ENCODE measurements at places on chromosomes 2 and 18. TPM values are rescaled to one million over a fixed set of nuclear protein-coding genes. Genes with fewer than 3 reads are reported as not detected.

Gene WBP1
- total RNA-seq: 40.0 TPM

Gene HMSD
- total RNA-seq: 25.0 TPM

Gene GREB1
- total RNA-seq: 0.38 TPM

Gene SLC4A5
- 1.1 TPM for total RNA-seq

Gene CYS1
- not detected for total RNA-seq

Gene IL36RN
- not detected for total RNA-seq

Gene C2orf92
- 2.7 TPM for total RNA-seq

Gene TPRKB
- total RNA-seq: 30.5 TPM

DNA sequence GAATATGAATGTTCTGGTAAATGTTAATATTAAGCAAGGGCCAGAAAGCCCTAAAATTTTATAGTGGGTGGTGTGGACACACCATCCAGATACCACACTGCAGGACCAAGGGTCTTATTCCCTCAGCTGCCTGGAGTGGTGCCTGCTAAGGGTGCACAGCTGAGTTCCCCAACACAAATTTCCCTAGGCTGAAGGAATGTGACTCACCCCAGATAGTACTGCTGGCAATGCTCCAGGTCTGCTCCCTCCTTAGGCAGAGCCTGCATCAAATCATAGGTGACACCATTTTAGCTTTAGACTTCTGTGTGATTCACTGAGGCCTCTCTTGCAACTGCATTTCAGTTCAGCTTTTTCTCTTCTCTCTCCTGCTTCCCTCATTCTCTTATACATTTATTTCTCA is 321.1 kb downstream of the SATB2 start:
- H3K27me3 ChIP-seq: no peaks in the 10 kb centered on the region
- no peaks in the 10 kb centered on the region for H3K4me1 ChIP-seq
- no peak overlapping the region for H3K4me3 ChIP-seq
- DNase-seq: no peak
- H3K27ac ChIP-seq: no peak overlapping the region
- no peaks in the 10 kb centered on the region for H3K36me3 ChIP-seq

DNA sequence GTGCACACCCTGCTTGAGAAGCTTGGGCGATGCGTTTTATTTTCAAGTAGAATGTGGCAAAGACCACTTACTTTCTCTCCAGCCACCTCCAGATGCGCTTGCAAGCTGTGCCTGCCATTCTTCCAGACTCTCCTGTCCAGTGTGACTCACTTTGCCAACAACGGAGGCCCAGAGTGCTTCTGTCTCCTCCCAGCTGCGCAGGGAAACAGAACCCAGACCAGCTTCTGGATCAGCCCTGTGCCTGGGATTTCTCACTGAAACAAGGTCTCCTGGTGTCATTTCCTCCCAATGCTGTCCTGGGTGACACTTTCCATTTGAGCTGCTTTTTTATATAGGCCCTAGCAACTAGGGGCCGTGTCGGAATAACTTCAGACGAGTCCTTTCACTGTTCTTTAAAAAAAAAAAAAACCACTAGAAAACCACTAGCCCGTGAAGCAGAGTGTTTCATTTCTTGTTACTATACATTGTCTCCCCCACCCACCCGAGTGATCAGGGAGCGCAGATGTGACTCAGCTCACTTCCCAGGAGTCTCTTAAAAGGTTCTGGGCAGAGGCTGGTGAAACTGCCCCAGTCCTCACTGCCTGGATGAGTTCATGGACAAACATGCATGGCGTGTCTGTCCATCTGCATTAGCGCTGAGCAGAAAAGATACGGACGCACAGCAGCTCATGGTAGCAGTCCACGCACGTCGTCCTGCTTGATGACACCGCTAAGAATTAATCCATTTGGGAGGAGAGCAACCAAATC is 25.3 kb upstream of the RPL31 start:
- H3K4me3 ChIP-seq: no peak overlapping the region
- no peak for DNase-seq
- H3K27me3 ChIP-seq: no peaks in the 10 kb centered on the region
- no peaks in the 10 kb centered on the region for H3K4me1 ChIP-seq

DNA sequence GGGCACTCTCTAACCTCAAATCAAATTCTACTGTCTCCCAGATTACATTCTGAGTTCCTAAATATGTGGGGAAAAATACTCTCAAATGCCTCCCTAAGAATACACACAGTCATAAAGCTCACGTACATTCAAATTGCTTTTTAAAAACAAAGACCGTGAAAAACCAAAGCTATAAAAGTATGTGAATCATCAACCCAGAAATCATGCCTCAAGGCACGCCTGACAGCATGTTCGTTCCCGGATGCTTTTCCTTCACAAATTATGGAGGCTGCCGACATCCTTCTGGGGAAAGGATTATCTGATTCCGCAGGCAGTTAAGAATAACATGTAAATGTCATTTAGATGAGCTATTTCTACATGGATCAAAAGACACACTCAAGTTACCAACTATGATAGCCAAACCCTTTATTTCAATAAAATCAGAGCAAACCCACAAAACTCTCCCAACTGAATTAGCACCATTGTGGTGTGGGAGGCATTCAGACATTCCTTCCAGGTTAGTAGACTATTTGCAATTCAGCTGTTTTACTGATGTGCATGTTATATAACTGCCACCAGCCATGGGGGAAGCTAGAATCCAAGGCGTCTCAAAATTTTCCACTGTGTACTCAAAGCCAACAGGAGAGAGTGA is 398.2 kb upstream of the TRIB2 start:
- H3K27me3 ChIP-seq: no peaks in the 10 kb centered on the region
- H3K4me3 ChIP-seq: no peak overlapping the region
- H3K36me3 ChIP-seq: no peaks in the 10 kb centered on the region
- peaks cover 12% of the 10 kb centered on the region for H3K4me1 ChIP-seq

- no peak for DNase-seq
- no peaks in the 10 kb centered on the region for H3K36me3 ChIP-seq
- no peaks in the 10 kb centered on the region for H3K4me1 ChIP-seq
- H3K27me3 ChIP-seq: peaks cover 5% of the 10 kb centered on the region
- no peak overlapping the region for H3K4me3 ChIP-seq
- H3K27ac ChIP-seq: no peak overlapping the region
These were observed 57.2 kb downstream of the SOX11 start for GRCh38 chr2:5749347-5749746.

DNA sequence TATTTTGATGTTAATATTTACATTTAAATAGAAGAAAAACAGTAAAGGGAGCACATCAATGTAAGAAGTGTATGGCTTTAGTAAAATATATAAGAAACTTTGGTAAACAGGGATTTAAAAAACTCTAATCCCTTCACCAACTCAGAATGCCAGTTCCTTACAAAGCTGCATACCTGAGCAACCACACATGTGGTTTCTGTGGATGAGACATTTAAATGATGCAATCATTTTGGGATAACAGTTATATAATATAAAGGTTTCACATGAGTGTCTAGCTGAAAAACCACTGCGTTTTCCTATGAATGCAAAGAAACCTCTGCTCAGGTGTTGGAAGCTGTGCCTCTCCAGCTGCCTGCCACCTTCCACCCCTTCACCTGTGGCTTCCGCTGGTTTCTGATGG is 209.1 kb upstream of the REV1 start:
- peaks cover 2% of the 10 kb centered on the region for H3K27me3 ChIP-seq
- peaks cover 3% of the 10 kb centered on the region for H3K4me1 ChIP-seq
- peaks cover 2% of the 10 kb centered on the region for H3K36me3 ChIP-seq
- no peak overlapping the region for H3K4me3 ChIP-seq

- H3K4me3 ChIP-seq: no peak overlapping the region
- peak; percentile 45 for DNase-seq
- peak overlapping the region; percentile 85 for H3K27ac ChIP-seq
These were observed 116.3 kb upstream of the PGAP1 start for GRCh38 chr2:197042739-197043196.

DNA sequence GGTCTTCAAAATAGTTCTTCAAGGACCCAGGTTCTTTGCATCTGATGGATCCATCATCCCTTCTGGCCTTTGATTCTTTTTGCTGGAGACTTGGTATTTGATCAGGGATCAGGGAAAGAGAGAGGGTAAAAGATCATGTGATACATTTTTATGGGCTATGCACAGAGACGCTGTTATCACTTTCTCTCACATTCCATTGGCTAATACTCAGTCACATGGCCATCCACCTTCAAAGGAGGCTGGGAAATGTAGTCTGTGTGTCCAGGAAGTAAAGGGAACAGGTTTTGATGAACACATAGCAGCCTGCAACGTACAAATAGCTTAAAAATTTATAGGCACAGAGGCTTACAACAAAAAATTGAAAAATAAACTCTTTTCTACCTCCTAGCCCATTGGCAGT is 629.6 kb upstream of the FANCL start:
- no peak overlapping the region for H3K4me3 ChIP-seq
- peaks cover 2% of the 10 kb centered on the region for H3K4me1 ChIP-seq
- no peak for DNase-seq
- no peaks in the 10 kb centered on the region for H3K27me3 ChIP-seq

DNA sequence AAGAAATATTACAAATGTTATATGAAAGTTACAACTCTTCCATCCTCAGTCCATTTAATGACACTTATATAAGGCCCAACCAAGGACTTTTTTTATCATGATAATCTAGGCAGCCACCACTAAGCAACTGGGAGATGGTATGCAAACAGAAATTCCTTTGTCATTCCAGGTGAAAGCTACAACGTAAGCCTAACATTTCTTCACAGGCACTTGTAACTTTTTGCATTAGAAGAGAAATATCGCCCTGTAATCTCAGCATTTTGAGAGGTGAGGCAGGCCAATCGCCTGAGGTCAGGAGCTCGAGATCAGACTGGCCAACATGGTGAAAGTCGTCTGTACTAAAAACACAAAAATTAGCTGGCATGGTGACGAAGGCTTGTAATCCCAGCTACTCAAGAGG is 581.2 kb upstream of the SLC8A1 start:
- no peak overlapping the region for H3K27ac ChIP-seq
- H3K4me1 ChIP-seq: no peaks in the 10 kb centered on the region
- no peaks in the 10 kb centered on the region for H3K36me3 ChIP-seq
- DNase-seq: no peak
- H3K4me3 ChIP-seq: no peak overlapping the region
- H3K27me3 ChIP-seq: no peaks in the 10 kb centered on the region

- H3K36me3 ChIP-seq: no peaks in the 10 kb centered on the region
These were observed 15.8 kb downstream of the CCDC74A start for GRCh38 chr2:131543385-131543891.

DNA sequence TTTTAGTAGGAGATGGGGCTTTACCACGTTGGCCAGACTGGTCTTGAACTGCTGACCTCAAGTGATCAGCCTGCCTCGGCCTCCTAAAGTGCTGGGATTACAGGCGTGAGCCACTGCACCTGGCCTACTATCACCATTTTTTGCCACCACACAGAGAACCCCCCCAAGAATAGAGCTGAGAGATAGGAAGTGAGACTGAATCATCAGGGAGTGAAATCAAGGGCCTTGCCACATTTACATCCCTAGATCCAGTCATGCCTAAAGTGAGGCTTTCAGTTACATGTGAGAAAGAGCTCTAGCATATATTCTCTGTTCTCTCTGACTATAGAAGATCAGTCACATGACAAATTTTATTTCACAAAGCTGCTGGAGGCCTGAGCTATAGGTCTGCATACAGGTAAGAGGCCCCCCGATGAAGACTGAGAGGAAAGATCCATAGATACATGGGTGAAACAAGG is 28.0 kb upstream of the KCMF1 start:
- peaks cover 80% of the 10 kb centered on the region for H3K4me1 ChIP-seq
- peak overlapping the region; percentile 82 for H3K27ac ChIP-seq
- peaks cover 4% of the 10 kb centered on the region for H3K36me3 ChIP-seq
- H3K27me3 ChIP-seq: no peaks in the 10 kb centered on the region
- peak overlapping the region; percentile 4 for H3K4me3 ChIP-seq
- peak; percentile 47 for DNase-seq

DNA sequence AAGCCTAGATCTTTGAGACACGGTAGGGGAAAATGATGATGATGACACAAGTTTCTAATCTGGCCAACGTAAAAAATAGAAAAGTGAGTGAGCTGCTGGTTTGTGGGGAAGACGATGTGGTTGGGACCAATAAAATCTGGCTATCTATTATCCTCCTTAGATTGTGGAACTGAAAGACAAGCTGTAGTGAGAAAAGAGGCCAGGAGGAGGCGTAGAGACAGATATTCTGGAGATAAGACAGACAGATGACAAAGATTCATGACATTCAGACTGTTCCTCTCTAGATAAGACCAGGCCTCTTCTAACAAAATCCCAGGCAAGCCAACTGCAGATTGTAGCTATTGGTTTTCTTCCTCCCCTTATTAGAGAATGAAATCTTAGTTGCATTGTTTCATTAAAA is 376.3 kb upstream of the UBE2E3 start:
- H3K4me3 ChIP-seq: no peak overlapping the region
- H3K27ac ChIP-seq: no peak overlapping the region
- peak; percentile 8 for DNase-seq
- H3K4me1 ChIP-seq: no peaks in the 10 kb centered on the region
- H3K36me3 ChIP-seq: no peaks in the 10 kb centered on the region
- no peaks in the 10 kb centered on the region for H3K27me3 ChIP-seq

DNA sequence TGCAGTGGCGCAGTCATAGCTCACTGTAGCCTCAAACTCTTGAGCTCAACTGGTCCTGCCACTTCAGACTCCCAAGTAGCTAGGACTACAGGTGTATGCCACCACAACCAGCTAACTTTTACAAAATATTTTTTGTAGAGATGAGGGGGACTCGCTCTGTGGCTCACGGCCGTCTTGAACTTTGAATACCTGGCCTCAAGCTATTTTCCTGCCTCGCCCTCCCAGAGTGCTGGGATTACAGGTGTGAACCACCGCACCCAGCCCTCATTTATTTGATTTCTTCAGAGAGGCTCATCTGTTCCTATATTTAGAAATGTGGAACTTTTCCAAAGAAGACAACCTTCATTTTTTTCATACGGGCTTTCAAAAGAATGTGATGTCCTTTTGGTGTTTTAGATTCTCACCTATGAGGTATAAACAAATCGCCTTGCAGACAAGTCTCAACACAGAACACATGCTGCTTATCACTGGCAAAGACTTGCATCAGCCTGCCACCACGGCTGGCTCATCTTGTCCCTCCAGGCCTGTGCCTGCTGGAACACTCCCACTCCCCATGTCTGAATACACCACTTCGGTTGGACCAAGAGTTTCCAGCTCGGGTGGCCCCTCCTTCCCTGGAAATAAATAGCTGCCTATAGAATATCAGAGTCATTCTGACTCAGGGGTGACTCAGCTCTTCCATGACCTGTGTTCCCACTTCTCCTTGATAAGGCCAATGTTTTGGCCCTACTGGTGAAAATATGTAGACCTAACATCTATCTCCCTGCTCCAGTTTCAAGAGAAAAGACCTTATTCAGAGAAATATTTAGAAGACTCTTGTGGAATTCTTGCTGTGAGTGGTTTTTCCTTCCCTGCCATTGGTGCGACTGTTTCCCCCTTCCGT is 202.6 kb downstream of the TGIF1 start:
- no peaks in the 10 kb centered on the region for H3K36me3 ChIP-seq
- H3K4me3 ChIP-seq: no peak overlapping the region
- H3K4me1 ChIP-seq: peaks cover 27% of the 10 kb centered on the region
- DNase-seq: peak; percentile 84
- H3K27ac ChIP-seq: peak overlapping the region; percentile 84

- DNase-seq: peak; percentile 82
- peaks cover 11% of the 10 kb centered on the region for H3K27me3 ChIP-seq
- no peaks in the 10 kb centered on the region for H3K36me3 ChIP-seq
- H3K4me3 ChIP-seq: no peak overlapping the region
These were observed 1.2 kb upstream of the UGT1A5 start for GRCh38 chr2:233711312-233712008.
